Right renal pelvis (tissue), 4 donors: ENCODE measurements at places on chromosomes 11 and 22. TPM values are rescaled to one million over a fixed set of nuclear protein-coding genes. Genes with fewer than 3 reads are reported as not detected.

OR51B5 gene
- 0.63 TPM for polyA plus RNA-seq

SHANK2 gene
- polyA plus RNA-seq: 33.8 TPM

OR52H1 gene
- not detected for polyA plus RNA-seq

MS4A15 gene
- not detected for polyA plus RNA-seq

OR10G6 gene
- not detected for polyA plus RNA-seq

SNX32 gene
- polyA plus RNA-seq: 1.8 TPM

SPINDOC gene
- polyA plus RNA-seq: 29.8 TPM

NPAS4 gene
- polyA plus RNA-seq: 0.12 TPM

GP1BB gene
- 5.9 TPM for polyA plus RNA-seq

PAK1 gene
- polyA plus RNA-seq: 90.9 TPM

SOX6 gene
- 23.1 TPM for polyA plus RNA-seq

GLYAT gene
- polyA plus RNA-seq: 138 TPM

PLAAT5 gene
- 0.67 TPM for polyA plus RNA-seq

RPUSD4 gene
- 31.1 TPM for polyA plus RNA-seq

OR5P2 gene
- polyA plus RNA-seq: 0.05 TPM

BSCL2 gene
- 60.3 TPM for polyA plus RNA-seq

MYO18B gene
- 0.06 TPM for polyA plus RNA-seq

TSKU gene
- polyA plus RNA-seq: 28.3 TPM

FADS2 gene
- polyA plus RNA-seq: 96.3 TPM

RIC3 gene
- polyA plus RNA-seq: 10.7 TPM

FAM111B gene
- polyA plus RNA-seq: 11.1 TPM

OR51I1 gene
- polyA plus RNA-seq: not detected

DNHD1 gene
- polyA plus RNA-seq: 6.5 TPM

TST gene
- polyA plus RNA-seq: 64.8 TPM

ZNF280B gene
- polyA plus RNA-seq: 4.6 TPM

MMP3 gene
- 0.06 TPM for polyA plus RNA-seq

SERHL2 gene
- polyA plus RNA-seq: 7.0 TPM

OR51E2 gene
- polyA plus RNA-seq: 0.64 TPM

INSC gene
- polyA plus RNA-seq: 0.41 TPM

SYCE3 gene
- 0.57 TPM for polyA plus RNA-seq

SCGB1D2 gene
- 1.9 TPM for polyA plus RNA-seq

TECTA gene
- 2.1 TPM for polyA plus RNA-seq

OR52I1 gene
- not detected for polyA plus RNA-seq

VSIG2 gene
- polyA plus RNA-seq: 15.7 TPM

MMP1 gene
- polyA plus RNA-seq: 0.17 TPM

OR2AG2 gene
- polyA plus RNA-seq: 0.08 TPM

INPP5J gene
- polyA plus RNA-seq: 4.3 TPM

MMP12 gene
- polyA plus RNA-seq: 5.6 TPM

LDLRAD3 gene
- 23.7 TPM for polyA plus RNA-seq

C22orf31 gene
- polyA plus RNA-seq: 1.1 TPM

TUBA8 gene
- polyA plus RNA-seq: 3.3 TPM

UVRAG gene
- 17.8 TPM for polyA plus RNA-seq

ADAMTS15 gene
- polyA plus RNA-seq: 57.6 TPM

MYEOV gene
- polyA plus RNA-seq: 6.2 TPM
